ENCODE measurements at places on chromosomes 7 and 10. TPM values are rescaled to one million over a fixed set of nuclear protein-coding genes. Genes with fewer than 3 reads are reported as not detected.
A peak's percentile ranks its signal among the peaks of the same experiment; 100 is the strongest.

DNA sequence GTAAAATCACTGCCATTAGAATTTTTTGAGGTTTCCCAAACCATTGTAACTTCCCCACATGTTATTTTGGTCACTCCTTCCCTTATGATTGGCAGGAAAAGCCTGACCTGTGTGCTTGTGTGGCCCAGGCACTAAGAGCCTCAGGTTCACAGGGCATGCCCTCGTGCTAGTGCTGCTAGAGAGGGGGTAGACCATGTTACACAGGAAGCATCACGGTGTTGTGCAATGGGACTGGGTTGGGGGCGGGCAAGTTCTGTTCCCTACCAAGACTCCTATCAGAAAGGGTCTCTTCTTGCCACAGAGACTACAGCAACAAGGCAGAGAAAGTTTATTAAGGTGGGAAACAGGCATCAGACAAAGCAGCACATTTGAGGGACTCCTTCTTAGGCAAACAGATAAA, 32.2 kb downstream of the LSM5 start:
- DNase-seq: no peak

GRCh38 chr7:86898171-86898570, 161.3 kb downstream of the ELAPOR2 start:
- no peak for DNase-seq

- peak; percentile 89 for DNase-seq
Observed at GRCh38 chr7:33128990-33129805, at the start of gene BBS9. BBS9 (plus strand) TSS chr7:33129564; CDS start chr7:33146253, 16,689 bp downstream.

Gene NUTM2D
- 13.0 TPM for total RNA-seq

Gene ABCB4
- 6.7 TPM for total RNA-seq

Gene NXPH1
- total RNA-seq: 1.0 TPM

Gene SEMA3E
- 0.41 TPM for total RNA-seq

Measured in neural crest cell (in vitro differentiated cells).